ENCODE measurements at places on chromosomes 5 and 9. TPM values are rescaled to one million over a fixed set of nuclear protein-coding genes. Genes with fewer than 3 reads are reported as not detected.

- peak; percentile 39 for ATAC-seq
Observed at GRCh38 chr5:158026304-158027031, 167.5 kb upstream of the CLINT1 start.

- ATAC-seq = no peak
Observed at GRCh38 chr5:68777135-68777534, 316.7 kb upstream of the SLC30A5 start.

- ATAC-seq = no peak
Observed at GRCh38 chr9:113803811-113804589, 72.1 kb upstream of the ZNF618 start.

- no peak for ATAC-seq
Observed at GRCh38 chr9:77592476-77592875, 55.6 kb downstream of the GNA14 start.

- ATAC-seq = peak; percentile 15
Observed at GRCh38 chr5:109408991-109409843, 557 bp downstream of the PJA2 start.

- no peak for ATAC-seq
Observed at GRCh38 chr5:122815218-122815767, 30.1 kb upstream of the SNX24 start.

- peak; percentile 36 for ATAC-seq
Observed at GRCh38 chr9:21965401-21965951, 28.7 kb downstream of the CDKN2A start.

DNA sequence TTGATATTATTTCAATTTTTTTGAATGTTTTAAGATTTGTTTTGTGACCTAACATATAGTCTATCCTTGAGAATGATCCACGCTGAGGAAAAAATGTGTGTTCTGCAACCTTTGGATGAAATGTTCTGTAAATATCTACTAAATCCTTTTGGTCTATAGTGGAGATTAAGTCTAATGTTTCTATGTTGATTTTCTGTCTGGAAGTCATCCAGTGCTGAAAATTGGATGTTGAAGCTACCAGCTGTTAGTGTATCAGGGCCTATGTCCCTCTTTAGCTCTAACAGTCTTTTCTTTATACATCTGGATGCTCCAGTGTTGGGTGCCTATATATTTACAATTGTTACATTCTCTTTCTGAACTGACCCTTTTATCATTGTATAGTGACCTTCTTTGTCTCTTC lies 422.3 kb downstream of the TMEM232 start:
- ATAC-seq = no peak

- ATAC-seq = no peak
Observed at GRCh38 chr9:114275246-114276004, 47.5 kb upstream of the ORM1 start.

DNA sequence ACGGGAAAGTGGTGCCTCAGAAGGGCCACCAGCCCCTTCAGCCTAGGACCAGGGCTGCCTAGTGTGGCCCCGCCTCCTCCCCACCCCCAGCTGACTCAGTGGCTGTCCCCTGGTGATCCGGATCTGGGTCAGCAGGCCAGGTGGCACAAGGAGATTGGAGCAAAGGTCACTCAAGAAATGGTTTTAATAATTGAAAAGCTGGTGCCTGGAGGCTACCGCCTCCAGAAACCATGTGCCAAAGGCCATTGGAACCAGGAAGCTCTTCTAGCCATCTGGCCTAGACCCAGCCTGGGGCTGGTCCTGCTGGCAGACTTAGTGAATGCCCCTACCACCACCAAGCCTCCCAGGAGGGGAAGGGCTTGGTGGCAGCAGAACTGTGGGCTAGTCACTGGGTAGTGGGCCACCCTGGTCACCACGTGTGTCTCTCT lies 1.5 kb downstream of the ST6GALNAC4 start:
- no peak for ATAC-seq

DNA sequence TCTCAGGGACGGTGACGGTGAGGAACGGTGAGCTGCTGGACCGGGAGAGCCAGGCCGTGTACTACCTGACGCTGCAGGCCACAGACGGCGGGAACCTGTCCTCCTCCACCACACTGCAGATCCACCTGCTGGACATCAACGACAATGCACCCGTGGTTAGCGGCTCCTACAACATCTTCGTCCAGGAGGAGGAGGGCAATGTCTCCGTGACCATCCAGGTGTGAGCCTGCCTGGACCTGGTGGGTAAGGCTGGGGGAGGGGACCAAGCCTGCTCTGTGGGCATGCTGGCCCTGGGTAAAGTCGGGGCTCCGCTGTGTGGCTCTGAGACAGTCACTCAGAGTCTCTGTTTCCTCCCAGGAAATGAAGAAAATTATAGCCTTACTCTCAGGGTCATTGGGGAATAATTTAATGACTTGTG lies 29.3 kb downstream of the CDHR2 start:
- ATAC-seq = no peak

DNA sequence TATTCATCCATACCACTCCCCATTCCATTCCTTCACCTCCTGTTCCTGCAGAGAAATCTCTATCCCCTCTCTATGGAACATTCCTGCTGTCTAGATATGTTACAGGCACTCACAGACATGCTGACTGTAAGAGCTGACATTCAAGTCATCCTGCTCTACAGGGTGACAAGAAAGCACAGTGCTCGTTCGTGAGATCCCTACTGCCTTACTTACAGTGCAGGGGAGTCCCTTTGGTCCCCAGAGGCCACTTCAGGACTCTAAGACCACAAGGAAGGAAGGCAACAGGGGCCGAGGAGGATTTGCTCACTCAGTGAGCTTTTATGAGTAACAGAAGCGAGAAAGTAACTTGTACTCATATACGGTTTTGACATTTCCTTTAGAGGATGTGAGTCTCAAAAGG lies 110.5 kb downstream of the GAS1 start:
- no peak for ATAC-seq

DNA sequence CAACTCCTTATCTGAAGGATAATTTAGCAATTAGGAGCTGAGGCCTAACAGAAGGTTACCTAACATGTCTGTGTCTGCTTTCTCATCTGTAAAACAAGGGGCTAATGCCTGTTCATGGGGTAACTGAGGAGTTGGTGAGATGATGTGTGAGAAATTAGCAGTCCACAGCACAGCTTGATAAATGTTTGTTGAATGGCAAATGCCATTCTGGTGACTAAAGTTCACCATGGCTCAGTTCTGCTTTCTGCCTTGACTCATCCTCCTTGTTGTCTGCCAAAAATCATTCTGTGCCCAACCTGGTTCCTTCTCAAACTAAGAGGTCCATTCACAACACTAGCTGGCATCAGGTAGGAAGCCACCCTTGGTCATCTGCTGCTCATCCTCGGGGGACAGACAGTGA lies 552.0 kb upstream of the KLF4 start:
- ATAC-seq = no peak

DNA sequence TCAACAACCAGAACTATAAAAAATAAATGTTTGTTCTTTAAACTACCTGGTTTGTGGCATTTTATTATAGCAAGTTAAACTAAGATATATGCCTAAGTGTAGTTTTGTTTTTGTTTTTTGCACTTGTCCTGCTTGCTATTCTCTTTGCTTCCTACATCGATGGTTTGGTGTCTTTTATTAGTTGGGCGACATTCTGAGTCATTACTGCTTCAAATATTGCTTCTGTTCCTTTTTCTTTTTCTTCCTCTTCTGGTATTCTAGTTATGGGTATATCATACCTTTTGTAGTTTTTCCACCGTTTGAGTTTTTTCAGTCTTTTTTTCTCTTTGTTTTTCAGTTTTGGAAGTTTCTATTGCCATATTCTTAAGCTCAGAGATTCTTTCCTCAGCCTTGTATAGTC lies 86.9 kb downstream of the MACIR start:
- no peak for ATAC-seq

GRCh38 chr5:99037668-99038067 lies 108.9 kb upstream of the CHD1 start:
- no peak for ATAC-seq

DNA sequence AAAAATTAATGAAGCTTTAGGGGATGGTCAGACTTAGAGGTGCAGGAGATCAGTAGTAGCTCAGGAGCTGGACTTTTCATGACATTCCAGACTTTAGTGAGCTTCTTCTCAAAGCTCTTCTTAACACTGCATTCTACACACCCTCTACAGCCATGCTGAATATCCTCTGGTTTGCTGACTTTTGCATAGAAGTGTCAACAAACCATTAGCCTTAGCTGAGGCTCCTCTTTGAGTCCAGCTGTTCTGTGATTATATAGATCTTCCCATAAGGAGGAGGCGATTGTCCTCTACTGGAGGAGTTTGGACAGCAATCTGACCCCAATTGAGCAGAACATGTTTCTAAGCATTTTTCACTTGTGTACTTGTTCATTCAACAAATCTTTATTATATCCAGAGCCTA lies 75.0 kb upstream of the RUSC2 start:
- ATAC-seq = no peak

GRCh38 chr5:116318091-116318854 lies 233.4 kb downstream of the COMMD10 start:
- no peak for ATAC-seq

The SPINK7 gene
- total RNA-seq = not detected

The SMIM15 gene
- 21.4 TPM for total RNA-seq

The GPR150 gene
- not detected for total RNA-seq

The C6 gene
- 9.2 TPM for total RNA-seq

The C5orf34 gene
- 0.62 TPM for total RNA-seq

The TIMD4 gene
- 1.2 TPM for total RNA-seq

The BSPRY gene
- total RNA-seq = 0.40 TPM
